ENCODE measurements at places on chromosomes 4 and X.

DNA sequence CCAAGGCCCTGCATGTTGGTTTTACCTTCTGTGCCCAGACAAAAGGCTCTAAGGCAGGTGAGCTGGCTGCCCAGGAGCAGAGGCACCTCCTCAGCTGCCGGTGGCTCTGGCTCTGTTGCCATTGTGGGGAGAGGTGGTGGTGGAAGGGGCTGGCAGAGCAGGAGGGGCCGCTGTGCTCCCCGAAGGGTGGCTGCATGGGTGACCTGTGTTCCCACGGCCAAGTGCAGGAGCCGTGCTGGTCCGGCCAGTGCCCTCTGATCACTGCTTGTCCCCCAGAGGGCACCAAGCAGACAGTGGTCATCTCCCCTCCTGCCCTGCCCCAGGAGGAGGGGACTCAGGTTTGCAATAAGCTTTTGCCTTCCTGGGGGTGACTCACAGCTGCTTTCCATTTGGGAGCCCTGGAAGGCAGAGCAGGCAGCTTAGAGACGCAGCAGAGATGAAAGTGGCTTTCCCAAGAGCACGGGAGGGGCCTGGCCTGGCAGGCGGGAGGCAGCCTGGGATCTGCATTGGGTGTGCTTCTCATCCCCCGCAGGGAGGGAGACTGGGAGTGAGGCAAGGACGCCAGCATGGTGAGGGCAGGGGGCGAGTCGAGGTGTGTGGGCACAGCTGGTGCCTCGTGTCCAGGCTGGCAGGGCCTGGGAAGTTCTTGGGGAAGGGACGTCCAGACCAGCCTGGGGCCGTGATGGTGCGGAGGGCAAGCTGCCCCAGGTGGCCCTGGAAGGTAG is 28.7 kb downstream of the DOK7 start:
- no peak for DNase-seq

- DNase-seq = no peak
Observed at GRCh38 chr4:168269896-168270295, 48.7 kb downstream of the DDX60 start.

GRCh38 chr4:2545321-2546013 is 9.0 kb downstream of the FAM193A start:
- no peak for DNase-seq

DNA sequence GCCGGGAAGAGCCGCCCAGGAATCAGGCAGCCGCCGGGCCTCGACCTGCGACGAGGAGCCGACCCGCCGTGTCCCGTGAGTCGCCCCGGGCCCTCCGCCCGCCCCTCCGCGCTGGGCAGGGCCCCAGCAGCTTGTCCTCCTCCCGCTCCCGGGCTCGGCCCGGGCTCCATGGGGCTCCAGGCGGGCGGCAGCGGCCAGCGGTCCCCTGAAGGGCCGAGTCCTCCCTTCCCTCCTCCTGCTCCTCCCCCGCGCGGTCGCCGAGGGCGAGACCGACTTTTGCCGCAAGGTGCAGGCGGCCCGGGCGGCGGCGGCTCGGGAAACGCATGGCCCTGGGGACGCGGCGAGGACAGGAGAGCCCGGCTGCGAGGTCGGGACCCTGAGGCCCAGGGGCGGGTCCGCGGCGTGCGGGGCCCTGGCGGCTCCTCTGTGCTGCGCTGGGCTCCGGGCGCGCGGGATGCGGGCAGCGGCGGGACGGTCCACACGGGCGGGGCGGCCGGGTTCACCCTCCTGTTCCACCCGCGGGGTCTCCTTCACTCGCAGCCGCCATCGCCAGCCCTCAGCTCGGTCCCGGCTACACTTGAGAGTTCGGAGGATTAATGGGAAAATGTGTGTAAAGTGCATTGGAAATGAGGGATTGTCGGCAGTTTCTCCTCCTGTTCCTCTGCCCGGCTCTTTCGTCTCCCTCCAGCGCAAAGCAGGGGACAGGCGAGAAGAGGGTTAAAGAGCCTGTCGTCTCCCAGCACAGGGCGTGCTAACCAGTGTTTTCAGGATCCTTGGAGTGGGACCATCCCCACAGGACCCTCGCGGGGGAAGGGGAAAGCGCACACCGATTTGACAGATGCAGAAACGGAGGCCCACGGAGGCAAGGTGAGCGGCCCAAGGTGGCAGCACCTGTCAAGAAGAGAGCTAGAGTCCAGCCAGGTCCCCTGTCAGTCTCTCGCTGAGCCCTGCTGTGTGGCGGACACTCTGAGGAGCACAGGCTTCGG is 16.6 kb upstream of the ZNF718 start:
- DNase-seq = no peak

- no peak for DNase-seq
Observed at GRCh38 chrX:39728025-39728424, 369.7 kb downstream of the BCOR start.

- no peak for DNase-seq
Observed at GRCh38 chrX:66221856-66222255, 57.8 kb downstream of the HEPH start.

DNA sequence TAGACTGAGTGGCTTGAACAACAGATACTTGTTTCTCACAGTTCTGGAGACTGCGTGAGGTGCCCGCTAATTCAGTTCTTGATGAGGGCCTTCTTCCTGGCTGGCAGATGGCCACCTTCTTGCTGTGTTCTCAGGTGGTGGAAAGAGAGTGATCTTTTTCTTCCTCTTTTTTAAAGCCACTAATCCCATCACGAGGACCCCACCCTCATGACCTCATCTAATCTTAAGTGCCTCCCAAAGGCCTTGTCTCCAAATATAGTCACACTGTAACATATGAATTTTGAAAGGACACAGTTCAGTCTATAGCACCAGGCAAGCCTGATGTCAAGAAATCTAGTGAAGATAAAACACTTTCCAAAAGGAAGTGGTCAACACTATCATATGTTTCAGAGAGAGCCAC is 12.4 kb downstream of the VAMP7 start:
- DNase-seq = no peak

DNA sequence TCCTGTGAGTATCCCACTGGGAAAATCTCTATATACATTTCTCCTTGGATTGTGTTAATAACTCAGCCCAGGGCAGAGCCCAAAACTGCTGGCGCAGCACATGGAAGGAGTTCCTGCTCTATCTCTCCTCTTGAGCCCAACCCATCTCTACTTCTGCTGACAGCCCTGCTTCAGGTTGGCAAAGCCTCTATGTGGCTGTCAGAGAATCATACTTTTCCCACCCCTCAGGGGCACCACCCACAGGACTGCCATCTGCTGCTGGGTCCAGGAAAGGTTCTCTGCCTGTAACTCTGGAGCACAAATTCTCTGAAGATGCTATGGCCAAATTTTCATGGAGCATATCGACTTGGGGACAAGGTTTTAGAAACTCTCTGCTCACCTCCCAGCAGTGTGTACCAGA is 278.5 kb upstream of the EMCN start:
- DNase-seq = no peak

DNA sequence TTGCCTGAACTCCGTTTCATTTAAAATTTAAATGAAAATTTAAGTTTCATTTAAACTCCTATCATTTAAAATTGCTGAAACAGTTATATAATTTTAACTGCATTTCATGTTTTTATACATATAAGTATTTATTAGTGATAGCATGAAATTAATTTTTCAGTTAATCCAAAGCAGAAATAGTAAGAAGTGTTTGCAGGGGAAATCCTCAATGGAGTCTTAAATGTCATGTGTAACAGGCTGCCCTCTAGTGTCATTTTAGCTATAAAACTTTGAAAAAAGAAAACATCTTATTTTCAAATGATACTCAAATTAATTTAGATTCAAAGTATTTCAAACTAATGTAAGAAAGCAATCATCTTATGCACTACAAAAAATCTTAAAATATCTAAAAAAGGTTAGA is 27.2 kb downstream of the TAPT1 start:
- DNase-seq = peak; percentile 36

GRCh38 chrX:84320614-84321013 is 132.6 kb upstream of the RPS6KA6 start:
- DNase-seq = no peak

- DNase-seq = no peak
Observed at GRCh38 chr4:153206534-153206933, 2.3 kb downstream of the TRIM2 start.

- DNase-seq = no peak
Observed at GRCh38 chrX:3962511-3963311, 249.3 kb upstream of the PRKX start.

DNA sequence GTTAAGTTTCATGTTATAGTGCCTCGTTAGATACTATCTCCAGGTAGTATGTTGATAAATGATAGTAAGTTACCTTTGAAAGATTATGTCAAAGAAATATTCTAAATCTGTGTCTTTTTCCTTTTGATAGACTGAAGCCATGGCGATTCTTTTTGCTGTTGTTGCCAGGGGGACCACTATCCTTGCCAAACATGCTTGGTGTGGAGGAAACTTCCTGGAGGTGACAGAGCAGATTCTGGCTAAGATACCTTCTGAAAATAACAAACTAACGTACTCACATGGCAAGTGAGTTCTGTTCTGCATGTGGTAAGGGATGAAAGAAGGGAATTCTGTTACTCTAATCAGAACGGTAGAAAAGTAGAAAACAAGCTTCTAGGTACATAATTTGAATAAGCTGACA is 8.2 kb downstream of the VAMP7 start:
- DNase-seq = no peak

GRCh38 chr4:8127051-8127826 is 31.4 kb downstream of the ABLIM2 start:
- DNase-seq = no peak

DNA sequence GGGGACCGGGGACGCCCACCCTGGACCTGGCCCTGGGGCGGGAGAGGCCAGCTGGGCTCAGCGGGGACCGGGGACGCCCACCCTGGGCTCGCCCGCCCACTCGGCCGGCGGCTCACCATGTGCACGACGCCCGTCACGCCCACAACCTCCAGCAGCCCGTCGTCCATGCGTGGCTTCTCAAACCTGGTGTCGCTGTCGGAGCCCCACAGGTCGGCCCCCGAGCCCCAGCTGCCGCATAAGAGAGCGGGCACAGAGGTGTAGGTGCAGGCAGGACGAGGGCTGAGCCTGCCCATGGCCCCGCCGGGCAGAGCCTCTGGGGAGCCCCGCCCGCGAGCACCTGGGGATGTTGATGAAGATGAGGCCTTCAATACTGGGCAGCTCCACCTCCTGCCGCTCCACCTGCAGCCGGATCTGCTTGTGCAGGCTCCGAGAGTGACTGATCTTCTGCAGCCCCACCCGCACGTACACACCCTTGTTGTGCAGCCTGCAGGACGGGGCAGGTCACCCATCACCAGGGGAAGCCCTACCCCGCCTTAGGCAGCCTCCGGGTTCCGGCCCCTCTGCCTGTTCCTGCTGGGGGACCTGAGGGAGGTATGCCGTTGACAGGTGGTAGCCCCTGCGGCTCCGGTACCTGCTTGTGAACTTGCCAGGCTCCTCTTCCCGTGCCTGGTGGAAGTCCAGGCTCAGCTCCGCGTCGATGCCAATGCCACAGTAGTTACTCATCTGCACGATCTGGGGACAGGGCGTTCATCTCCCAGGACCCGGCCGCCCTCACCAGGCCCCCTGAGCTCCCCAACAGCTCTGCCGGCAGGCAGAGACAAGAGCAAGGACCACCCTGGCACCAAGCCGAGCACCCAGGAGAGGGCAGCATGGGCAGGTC is 11.8 kb downstream of the DGKQ start:
- DNase-seq = no peak
